ENCODE measurements at places on chromosomes 16 and 17.

GRCh38 chr17:37706446-37706845 lies 38.4 kb downstream of the HNF1B start:
- no peak for DNase-seq

DNA sequence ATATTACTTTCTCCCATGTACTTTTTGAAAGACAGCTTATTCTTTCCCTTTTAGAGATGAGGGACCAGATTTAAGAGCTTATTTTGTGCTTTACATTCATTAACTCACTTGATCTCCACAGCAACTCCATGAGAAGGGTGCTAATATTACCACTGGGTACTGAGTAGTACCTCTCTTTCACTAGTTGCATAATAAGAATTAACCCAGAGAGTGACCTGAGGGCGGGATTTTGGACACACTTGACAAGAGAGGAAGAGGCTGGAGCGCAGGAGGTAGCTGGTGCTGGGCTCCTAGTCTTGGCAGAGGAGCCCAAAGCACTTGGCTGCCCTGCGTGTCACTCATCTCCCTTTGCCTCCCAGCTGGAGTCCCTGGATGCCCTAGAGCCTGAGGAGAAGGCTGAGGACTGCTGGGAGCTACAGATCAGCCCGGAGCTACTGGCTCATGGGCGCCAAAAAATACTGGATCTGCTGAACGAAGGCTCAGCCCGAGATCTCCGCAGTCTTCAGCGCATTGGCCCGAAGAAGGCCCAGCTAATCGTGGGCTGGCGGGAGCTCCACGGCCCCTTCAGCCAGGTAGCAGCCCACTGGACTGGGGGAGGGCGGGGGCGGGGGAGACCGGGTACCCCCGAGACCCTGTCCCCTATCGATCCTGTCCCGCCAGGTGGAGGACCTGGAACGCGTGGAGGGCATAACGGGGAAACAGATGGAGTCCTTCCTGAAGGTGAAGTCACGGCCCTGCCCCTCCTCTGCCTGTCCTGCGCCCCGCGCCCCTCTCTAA lies 1.7 kb upstream of the MAZ start:
- DNase-seq: no peak

DNA sequence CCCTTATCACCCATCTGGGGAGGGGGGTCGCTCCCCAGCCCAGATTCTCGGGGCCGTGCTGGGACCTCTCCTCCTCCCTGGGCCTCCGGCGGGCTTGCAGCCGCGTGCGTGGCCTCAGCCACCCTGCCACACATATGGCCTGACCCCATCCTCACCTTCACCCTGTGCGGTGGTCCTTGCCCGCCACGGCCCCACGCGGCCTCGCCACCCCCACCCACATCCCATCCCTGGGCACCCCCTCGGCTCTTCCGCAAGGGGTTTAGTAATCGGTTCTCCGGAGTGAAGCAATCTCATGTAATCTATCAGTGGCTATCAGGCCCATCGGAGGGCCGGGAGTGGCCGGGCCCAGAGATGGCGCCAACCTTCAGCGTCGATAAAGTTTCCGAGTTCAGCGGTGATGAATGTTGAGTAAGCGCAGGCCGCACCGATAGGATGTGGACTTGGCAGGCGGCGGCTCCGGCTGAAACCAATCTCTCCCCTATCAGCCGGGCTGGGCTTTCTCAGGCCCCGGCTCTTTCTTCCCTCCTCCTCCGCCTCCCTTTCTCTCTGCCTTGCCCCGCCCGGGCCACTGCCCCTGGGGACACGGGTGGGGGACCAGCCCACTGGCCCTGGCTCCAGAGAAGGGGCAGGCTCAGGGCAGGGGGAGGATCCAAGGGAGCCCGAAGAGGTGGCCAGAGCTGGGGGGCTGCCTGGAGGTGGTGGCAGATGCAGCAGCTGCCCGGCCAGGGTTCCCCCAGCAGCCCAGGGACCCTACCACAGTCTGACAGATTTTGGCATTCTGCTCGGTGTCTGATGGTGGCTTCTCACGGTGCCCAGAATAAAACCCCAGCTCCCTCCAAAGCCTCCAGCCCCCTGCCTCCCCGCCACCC lies 20.8 kb downstream of the ZFPM1 start:
- no peak for DNase-seq

- DNase-seq: no peak
These were observed 4.9 kb downstream of the ZG16B start for GRCh38 chr16:2834968-2835367.

GRCh38 chr17:16994631-16995030 lies 22.7 kb upstream of the TNFRSF13B start:
- peak; percentile 36 for DNase-seq

DNA sequence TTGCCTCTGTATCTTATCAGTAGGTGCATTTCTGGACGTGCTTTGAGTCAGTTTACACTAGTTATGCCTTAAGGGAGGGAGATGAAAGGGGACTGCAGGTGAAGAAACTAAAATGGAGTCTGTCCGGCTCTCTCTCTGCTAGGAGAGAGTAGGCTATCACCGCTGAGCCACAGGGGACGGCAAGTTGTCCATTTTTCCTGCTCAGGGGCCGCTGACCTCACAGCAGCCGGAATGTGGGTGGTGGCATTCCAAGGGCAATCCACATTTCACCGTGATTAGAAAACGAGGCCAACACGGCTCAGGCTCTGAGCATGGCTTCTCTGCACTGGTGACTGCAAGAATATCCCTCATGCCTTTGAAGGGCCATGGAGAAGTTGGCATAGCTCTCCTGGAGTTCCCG lies 19.0 kb upstream of the KLHDC4 start:
- peak; percentile 57 for DNase-seq

DNA sequence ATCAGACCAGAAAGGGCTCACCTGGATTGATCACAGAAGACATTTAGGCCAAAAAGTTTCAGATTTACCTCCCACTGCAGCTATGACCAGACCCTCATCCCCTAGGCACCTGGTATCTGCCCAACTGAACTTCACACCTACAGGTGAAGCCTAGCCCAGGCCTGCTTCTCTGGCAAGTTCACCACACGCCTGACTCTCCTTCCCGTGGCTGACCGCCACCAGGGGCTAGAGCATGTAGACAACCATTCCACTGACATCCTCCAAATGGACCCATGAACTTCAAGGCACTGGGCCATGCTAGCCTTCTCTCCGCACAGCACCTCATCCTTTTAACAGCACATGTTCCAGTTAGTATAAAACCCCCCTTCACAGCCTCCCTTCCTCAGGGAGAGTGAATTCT lies 18.8 kb downstream of the ZCCHC14 start:
- DNase-seq: no peak

DNA sequence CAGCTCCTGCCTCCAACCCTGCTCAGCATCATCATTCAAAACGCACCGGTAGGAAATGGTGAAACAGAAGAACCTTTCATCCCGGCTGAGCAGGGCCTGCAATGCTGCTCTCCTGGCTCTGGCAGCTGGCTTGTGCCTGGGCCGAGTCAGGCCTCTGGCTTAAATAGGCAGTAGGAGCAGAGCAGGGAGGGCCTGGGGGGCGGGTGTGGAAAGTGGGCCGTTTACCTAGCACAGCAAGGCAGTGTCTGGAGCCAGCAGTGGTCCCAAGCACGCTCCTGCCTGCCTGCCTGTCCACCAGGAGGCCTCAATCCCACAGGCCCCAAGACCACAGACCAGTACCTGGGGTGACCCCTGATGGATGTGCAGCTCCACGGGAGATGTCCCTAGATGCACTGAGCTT lies 59.3 kb downstream of the SMPD3 start:
- DNase-seq: no peak

Data from fibroblast of skin of scalp (primary cell).